ENCODE measurements at places on chromosomes 7 and 10. TPM values are rescaled to one million over a fixed set of nuclear protein-coding genes. Genes with fewer than 3 reads are reported as not detected.

Gene MRPS17
- total RNA-seq: 8.6 TPM

GRCh38 chr7:106788637-106789036, 76.4 kb upstream of the PIK3CG start:
- no peak for DNase-seq
- H3K4me3 ChIP-seq: no peak overlapping the region
- H3K27ac ChIP-seq: no peak overlapping the region
- H3K27me3 ChIP-seq: no peaks in the 10 kb centered on the region
- H3K36me3 ChIP-seq: no peaks in the 10 kb centered on the region
- no peaks in the 10 kb centered on the region for H3K4me1 ChIP-seq

DNA sequence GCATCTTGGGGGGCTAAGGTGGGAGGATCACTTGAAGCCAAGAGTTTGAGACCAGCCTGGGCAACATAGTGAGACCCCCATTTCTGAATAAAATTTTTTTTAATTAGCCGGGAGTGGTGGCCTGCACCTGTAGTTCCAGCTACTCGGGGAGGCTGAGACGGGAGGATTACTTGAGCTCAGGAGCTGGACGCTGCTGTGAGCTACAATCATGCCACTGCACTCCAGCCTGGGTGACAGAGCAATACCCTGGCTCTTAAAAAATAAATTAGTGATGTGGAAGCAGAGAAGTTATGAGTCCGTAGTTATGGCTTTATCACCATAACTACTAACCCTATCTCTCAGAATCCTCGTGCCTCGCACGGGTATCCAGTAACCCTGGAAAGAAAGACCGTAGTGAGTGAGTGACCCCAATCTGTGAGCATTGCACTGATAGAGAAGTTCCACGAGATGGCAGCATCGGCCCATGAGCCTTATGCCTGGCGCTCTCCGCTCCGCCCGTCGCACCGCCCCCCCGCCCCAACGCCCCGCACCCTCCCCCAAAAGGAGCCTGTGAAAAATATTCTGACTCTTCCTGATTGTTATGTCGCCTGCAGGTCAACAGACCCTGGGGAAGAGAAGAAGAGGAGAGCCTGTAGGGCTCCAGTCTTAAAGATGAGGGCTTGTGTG, 4.9 kb upstream of the SLC29A3 start:
- peak; percentile 70 for DNase-seq
- no peaks in the 10 kb centered on the region for H3K27me3 ChIP-seq
- no peaks in the 10 kb centered on the region for H3K36me3 ChIP-seq
- H3K4me1 ChIP-seq: no peaks in the 10 kb centered on the region
- no peak overlapping the region for H3K4me3 ChIP-seq

GRCh38 chr7:152013230-152013629, 12.2 kb upstream of the GALNT11 start:
- no peak overlapping the region for H3K27ac ChIP-seq
- H3K4me1 ChIP-seq: no peaks in the 10 kb centered on the region
- H3K36me3 ChIP-seq: no peaks in the 10 kb centered on the region
- DNase-seq: no peak
- no peaks in the 10 kb centered on the region for H3K27me3 ChIP-seq

DNA sequence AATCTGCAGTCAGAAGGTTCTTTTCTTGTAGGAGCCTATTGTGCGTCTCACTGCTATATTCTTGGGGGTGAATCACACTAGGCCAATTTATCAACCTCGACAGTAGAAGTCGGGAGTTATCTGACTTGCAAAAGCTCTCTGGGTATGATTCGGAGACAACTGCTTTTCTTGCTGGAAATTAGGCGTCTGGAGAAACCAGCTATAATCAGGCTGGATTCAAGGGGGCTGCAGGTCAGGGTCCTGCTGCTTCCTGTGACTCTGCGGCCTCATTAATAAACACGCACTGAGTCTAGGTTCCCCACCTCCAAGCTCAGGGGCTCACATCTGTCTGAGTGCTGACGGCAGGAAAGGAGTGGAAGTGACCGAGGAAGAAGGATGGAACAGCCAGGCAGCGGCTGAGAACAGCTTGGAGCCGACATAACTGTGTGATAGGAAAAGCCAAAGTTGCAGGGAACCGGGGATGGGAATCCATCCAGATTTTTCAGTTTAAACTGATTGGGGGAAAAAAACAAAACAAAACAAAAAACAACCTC, 184.6 kb downstream of the FANK1 start:
- H3K27ac ChIP-seq: no peak overlapping the region
- no peak for DNase-seq
- H3K27me3 ChIP-seq: no peaks in the 10 kb centered on the region
- no peaks in the 10 kb centered on the region for H3K4me1 ChIP-seq
- H3K36me3 ChIP-seq: no peaks in the 10 kb centered on the region
- H3K4me3 ChIP-seq: no peak overlapping the region

DNA sequence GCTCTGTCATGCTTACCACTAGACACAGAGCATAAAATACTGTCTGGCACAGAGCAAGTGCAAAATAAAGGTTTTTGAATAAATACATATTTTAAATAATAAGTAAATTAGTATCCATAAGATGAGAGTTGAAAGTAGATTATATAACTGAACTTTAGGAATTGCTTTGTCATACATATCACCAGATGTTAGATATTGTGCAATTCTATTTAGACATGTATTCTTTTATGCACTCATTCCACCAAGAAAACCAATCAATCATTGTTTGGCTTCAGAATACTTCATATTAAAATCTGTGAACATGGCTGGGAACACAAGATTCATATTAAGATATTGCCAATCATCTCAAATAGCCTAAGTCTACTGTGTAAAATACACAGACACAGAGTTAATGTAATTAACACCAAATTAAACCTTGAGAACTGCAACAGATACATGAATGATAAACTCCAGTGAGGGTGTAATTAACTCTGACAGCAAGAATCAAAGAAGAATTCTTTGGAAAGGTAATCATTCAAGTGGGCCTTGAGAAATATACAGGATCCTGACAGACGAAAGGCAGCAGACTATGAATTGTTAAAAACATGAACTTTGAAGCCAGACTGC, 201.0 kb upstream of the PTN start:
- DNase-seq: no peak
- H3K36me3 ChIP-seq: peaks cover 3% of the 10 kb centered on the region
- no peak overlapping the region for H3K27ac ChIP-seq
- no peak overlapping the region for H3K4me3 ChIP-seq
- H3K4me1 ChIP-seq: no peaks in the 10 kb centered on the region

DNA sequence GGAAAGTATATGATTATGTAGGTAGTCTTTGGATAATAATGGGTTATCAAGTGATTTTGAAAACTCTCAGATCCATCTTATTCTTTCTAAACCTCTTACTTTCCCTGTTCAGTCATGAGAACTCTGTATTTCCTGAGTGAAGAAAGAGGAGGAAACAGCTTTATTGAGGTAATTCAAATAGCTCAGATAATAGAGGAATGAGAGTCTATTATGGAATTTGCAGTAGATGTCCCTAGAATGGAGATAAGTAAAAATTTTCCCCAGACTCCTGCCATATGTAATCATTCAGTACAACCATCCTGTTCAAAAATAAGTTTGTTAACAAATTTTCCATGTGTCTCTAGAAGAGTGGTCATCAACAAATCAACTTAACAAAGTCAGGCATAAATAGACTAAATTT, 36.4 kb downstream of the EPDR1 start:
- DNase-seq: no peak
- no peaks in the 10 kb centered on the region for H3K36me3 ChIP-seq
- H3K4me3 ChIP-seq: no peak overlapping the region

Gene ARL5B
- total RNA-seq: 17.6 TPM

- H3K4me1 ChIP-seq: peaks cover 1% of the 10 kb centered on the region
- H3K4me3 ChIP-seq: no peak overlapping the region
- H3K27me3 ChIP-seq: no peaks in the 10 kb centered on the region
- H3K36me3 ChIP-seq: no peaks in the 10 kb centered on the region
- no peak for DNase-seq
- H3K27ac ChIP-seq: peak overlapping the region; percentile 30
These were observed 173.9 kb downstream of the ZNF438 start for GRCh38 chr10:30857803-30858202.

GRCh38 chr7:145643981-145644380, 472.6 kb upstream of the CNTNAP2 start:
- DNase-seq: no peak
- H3K27me3 ChIP-seq: no peaks in the 10 kb centered on the region
- no peaks in the 10 kb centered on the region for H3K36me3 ChIP-seq
- H3K4me3 ChIP-seq: no peak overlapping the region

DNA sequence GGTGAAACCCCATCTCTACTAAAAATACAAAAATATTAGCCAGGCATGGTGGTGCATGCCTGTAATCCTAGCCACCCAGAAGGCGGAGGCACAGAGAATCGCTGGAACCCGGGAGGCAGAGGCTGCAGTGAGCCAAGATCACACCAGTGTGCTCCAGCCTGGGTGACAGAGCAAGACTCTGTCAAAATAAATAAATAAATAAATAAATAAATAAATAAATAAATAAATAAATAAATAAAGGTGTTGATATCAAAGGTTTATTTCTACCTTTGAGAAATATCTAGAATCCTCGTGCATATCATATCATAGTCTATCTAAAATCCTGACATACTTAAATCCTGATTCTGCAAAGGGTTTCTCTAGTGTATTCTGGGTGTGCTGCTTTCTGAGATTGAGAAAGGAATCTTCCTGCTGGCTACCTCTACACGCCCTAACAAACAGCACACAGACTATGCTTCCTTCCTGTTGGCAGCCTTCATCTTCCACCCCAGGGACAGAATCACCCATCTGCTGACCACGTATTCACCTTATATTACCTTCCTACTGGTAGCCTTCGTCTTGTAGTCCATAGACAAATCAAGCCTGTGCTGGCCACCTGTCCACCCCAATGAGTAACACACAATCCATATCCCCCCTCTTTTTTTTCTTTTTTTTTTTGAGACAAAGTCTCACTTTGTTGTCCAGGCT, 8.7 kb downstream of the ABLIM1 start:
- no peak overlapping the region for H3K4me3 ChIP-seq
- DNase-seq: no peak
- no peak overlapping the region for H3K27ac ChIP-seq
- H3K27me3 ChIP-seq: no peaks in the 10 kb centered on the region

Gene HOXA3
- total RNA-seq: 9.6 TPM

DNA sequence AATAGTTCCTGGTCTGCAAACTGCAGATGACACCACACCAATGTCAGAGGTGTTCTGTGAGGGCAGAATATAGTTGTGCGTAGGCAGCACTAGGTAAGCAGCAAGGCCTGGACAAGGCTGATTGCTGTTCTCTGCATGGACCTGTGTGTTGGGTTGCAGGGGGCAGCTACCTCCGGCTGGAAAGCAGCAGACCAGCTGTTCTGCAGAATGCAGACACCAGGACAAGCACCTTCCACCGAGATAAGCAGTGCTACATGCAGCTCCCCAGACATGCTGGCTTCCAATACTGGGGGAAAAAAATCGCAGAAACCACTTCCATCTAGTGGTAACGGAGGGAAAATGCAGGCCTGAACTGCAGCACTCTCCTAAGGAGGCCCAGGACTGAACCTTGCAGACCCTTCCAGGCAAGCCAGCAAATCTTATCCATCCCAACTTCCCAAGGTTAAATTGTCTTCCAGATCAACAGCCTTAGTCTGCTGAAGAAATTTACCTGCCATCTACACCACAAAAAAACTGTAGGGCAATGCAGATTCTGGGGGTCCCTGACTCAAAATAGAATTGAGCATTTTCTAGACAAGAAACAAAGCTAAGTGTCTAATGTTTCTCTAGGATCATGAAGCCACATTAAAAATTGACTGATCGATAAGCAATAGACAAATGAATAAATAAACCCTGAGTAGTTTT, 50.5 kb upstream of the COBL start:
- no peaks in the 10 kb centered on the region for H3K36me3 ChIP-seq
- H3K27ac ChIP-seq: no peak overlapping the region
- no peak overlapping the region for H3K4me3 ChIP-seq
- H3K27me3 ChIP-seq: no peaks in the 10 kb centered on the region
- DNase-seq: no peak
- H3K4me1 ChIP-seq: no peaks in the 10 kb centered on the region

- no peaks in the 10 kb centered on the region for H3K27me3 ChIP-seq
- no peak for DNase-seq
- H3K27ac ChIP-seq: no peak overlapping the region
- H3K4me3 ChIP-seq: no peak overlapping the region
- H3K36me3 ChIP-seq: no peaks in the 10 kb centered on the region
These were observed 72.5 kb upstream of the ANKRD1 start for GRCh38 chr10:90993340-90993739.

Gene HOXA9
- 5.8 TPM for total RNA-seq

- no peaks in the 10 kb centered on the region for H3K4me1 ChIP-seq
- no peaks in the 10 kb centered on the region for H3K27me3 ChIP-seq
- H3K27ac ChIP-seq: no peak overlapping the region
- no peak overlapping the region for H3K4me3 ChIP-seq
- DNase-seq: no peak
These were observed 71.3 kb downstream of the SH3PXD2A start for GRCh38 chr10:103784089-103784488.

GRCh38 chr7:133522501-133522900, 269.6 kb downstream of the EXOC4 start:
- no peaks in the 10 kb centered on the region for H3K4me1 ChIP-seq
- no peak overlapping the region for H3K4me3 ChIP-seq
- no peaks in the 10 kb centered on the region for H3K36me3 ChIP-seq
- H3K27me3 ChIP-seq: no peaks in the 10 kb centered on the region

DNA sequence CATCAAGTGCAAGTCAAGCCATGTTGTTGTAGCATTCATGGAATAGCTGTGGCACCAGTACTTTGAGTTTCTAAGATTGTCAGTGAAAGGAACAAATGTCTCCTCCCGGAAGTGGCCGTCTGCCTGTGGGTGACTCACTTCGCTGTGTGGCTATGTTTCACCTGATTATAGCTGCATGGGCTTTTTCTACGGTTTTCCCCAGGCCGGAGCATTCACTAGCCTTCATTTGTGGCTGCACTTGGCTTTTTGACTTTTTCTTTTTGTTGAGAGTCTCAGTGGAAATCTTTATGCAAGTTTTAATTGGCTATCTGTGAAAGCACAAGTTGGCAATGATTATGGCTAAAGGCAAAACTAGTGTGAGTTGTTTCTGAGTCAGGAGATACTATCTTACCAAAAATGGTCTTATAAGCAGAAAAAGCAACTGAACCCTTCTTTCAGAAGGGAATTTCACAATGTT, 35.0 kb downstream of the SRI start:
- no peak for DNase-seq
- no peaks in the 10 kb centered on the region for H3K36me3 ChIP-seq
- no peaks in the 10 kb centered on the region for H3K4me1 ChIP-seq
- no peak overlapping the region for H3K27ac ChIP-seq
- no peaks in the 10 kb centered on the region for H3K27me3 ChIP-seq

- H3K36me3 ChIP-seq: peaks cover 2% of the 10 kb centered on the region
- no peak for DNase-seq
- no peak overlapping the region for H3K4me3 ChIP-seq
- H3K27me3 ChIP-seq: no peaks in the 10 kb centered on the region
- no peaks in the 10 kb centered on the region for H3K4me1 ChIP-seq
These were observed 39.2 kb downstream of the AIFM2 start for GRCh38 chr10:70093335-70093944.

All from aorta (tissue), 5 donors.